CD4-positive, alpha-beta T cell treated with Interleukin-12 subunit alpha and Interleukin-12 subunit beta, for 1 hour (primary cell): ENCODE measurements at places on chromosomes 1 and 21.

GRCh38 chr1:51093581-51093980, 8.4 kb upstream of the C1orf185 start:
- no peak for DNase-seq

DNA sequence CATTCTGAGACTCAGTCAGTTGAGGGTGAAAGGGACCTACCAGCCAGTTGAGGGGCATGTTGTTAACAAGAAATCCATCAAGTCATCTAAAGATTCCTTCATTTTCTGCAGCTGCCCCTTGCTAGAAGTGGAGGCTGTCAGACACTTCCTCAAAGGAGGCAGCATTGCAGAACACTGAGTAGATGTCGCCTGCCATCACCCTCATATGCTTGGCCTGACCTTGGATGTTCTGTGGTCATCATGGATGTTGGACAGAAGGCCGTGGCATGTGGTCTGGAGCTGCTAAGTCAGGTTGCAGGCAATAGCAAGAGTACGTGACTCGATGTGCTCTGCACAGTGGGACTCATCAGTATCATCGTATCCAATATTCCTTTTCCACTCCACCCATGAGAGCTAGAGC, 70.6 kb downstream of the GATAD2B start:
- DNase-seq, result no peak

DNA sequence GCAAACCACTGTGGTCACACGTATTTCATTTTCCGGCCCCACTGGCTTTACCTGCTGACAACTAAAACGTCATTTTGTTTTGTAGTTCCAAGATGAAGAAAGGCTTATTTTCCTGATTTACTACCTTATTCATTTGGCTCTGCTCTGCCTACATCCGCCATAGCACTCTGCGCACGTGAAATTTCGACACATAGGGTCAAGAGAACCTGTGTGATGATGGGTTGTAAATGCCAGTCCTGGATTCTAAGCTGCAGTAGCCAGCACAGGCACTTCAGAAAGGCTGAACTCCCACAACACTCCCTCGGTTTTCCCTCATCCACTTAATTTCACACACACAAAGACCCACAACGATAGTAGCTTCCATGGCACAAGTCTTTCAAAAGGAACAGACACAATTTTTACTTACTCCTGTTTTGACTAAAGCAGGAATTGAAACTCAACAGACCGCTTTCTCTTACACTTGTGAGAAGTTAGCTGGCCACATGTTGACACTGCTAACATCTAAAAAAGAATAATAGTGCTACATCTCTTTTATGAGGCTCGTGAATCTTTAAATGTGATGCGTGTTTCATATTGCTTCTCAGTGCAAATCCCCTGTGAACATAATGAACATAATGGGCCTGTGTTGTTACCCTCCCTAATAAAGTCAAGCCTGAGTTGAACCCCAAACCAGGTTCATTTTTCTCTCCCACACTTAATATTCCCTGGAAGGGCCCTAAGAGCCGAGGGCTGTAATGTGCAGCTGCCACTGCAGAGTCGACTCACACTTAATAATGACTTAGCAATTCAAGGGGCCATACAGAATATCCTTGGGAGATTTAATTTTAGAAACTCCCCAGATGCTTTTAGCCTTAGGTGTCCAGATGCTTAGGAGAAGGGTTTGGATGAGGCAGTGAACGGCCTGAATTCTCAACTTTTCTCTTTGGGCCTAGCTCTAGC, 1.5 kb upstream of the RUNX1 start:
- DNase-seq, result no peak

- no peak for DNase-seq
Measured at GRCh38 chr1:35572296-35572695, 818 bp upstream of the TFAP2E start.
